ENCODE measurements at places on chromosomes 16 and 17. TPM values are rescaled to one million over a fixed set of nuclear protein-coding genes. Genes with fewer than 3 reads are reported as not detected.

Gene MYL4
- polyA plus RNA-seq = not detected

Gene QRICH2
- polyA plus RNA-seq = 0.38 TPM

Gene TPPP3
- not detected for polyA plus RNA-seq

Gene LDHD
- not detected for polyA plus RNA-seq

Gene PMP22
- polyA plus RNA-seq = not detected

Gene CACNG3
- polyA plus RNA-seq = not detected

Gene CHTF8
- 231 TPM for polyA plus RNA-seq

DNA sequence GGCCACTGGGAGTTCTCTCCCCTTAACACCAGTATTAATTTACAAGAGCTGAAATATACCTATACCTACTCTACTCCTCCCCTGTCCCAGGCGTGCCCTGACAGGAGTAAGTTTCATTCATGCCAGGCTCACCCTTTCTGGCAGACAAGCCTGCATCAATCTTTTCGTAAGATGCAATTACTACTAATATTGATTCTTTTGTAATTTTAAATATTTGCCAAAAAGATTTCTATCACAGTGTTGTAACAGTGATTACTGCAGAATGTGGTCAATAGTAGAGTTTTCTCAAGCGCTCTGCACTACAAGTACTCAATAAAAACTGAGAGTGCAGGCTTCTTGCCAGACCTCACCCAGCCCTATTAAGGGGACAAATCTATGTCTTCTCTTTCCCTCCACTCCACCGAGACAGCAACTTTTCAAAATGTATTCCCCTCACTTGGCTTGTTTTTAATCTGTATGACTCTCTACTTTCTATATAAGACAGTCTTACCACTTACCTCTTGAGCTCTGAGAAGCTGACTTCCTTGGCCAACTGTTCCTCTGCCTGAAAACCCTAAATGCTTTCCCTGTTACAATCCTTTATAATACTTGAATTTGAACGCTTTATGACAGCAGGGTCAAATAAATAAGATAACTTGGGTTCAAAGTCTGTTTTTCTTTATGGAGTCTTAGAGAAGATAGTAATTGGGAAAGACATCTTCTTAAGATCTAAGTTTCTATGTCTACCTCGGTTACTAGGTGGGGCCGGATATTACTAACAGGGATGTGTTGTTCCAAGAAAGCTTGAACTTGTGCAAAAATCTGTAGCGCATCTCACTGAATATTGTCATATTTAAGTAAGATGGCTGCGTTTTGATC, at the start of gene TMIGD1:
TSS of gene TMIGD1 (minus strand) at position 555 of the 858 bp plus-strand sequence. CDS start 1,924 bp downstream, outside the sequence.
- DNase-seq = no peak

GRCh38 chr17:69547947-69548346, 133.4 kb downstream of the MAP2K6 start:
- no peak for DNase-seq

DNA sequence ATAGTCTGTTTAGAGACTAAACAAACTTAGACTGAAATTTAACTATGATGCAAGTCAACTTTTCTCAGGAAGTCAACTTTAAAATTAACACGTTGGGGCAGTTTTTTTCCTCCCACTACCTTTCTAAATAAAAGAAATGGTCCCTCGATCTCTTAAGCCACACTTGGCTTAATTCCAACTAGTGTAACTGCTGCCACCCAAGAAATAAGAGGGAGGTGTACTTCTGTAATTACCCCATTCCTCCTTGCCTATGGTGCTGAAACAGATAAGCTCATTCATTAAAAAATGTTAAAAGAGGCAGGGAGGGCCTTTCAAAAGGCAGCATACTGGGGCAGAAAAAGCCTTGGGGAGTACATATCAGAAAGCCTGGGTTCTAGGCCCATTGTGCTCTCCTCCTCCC, 59.8 kb downstream of the NCOR1 start:
- DNase-seq = no peak

GRCh38 chr16:58563775-58564174, 48.5 kb downstream of the SETD6 start:
- no peak for DNase-seq

DNA sequence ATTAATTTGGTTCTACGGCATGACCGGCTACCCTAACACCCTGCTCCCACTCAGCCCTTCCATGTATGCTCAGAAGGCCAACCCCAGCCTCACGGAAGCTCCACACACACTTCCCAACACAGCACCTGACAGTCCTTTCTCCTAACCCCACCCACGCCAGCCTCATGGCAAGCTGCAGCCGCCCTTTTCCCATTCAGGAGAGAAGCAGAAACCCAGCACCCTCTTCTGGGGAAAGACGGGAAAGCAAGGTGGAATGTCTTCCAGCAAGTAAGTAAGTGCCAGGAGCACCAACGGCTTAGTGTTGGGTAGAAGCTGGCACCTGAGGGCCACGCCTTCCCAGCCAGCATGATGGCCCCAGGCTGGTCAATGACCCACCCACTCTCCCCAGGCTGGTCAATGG, 32.1 kb downstream of the ABR start:
- no peak for DNase-seq

DNA sequence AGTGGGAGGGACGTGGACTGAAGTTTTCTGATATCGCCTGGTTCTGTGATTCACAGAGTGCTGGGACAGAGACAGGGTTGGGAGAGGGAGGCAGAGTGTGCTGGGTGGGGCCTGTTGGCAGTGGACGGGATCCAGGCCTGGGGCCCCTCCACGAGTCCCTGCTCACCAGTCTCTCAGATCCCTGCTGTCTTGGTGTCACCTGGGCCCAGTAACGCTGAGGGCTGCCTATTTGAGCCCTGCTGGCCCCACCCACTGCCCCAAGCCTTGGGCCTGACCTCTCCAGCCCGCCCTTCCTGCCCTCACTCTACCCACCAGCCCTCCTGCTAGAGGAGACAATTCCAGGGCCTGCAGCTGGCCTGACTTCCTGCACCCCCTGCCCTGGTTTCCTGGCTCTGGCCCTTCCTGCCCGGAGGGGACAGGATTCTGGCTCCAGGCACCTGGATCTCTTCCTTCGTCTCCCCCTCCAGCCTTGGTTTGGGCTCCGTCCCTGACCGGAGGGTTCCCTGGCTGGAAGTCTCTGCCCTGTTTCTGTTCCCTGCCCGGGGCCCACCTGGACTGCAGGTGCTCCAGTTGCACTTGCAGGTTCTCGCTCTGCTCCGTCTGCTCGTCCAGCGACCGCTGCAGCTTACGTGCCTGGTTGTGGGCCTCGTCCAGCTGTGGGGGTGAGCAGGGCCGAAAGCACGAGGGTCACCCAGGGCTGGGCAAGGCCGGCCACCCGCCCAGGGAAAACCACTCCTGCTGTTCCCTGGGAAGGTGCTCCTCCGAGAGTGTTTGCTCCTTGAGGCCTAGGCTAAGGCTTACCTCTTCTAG, 21.4 kb downstream of the CCDC102A start:
- no peak for DNase-seq

- DNase-seq = no peak
These were observed 26.2 kb upstream of the SLC5A11 start for GRCh38 chr16:24819462-24820040.

DNA sequence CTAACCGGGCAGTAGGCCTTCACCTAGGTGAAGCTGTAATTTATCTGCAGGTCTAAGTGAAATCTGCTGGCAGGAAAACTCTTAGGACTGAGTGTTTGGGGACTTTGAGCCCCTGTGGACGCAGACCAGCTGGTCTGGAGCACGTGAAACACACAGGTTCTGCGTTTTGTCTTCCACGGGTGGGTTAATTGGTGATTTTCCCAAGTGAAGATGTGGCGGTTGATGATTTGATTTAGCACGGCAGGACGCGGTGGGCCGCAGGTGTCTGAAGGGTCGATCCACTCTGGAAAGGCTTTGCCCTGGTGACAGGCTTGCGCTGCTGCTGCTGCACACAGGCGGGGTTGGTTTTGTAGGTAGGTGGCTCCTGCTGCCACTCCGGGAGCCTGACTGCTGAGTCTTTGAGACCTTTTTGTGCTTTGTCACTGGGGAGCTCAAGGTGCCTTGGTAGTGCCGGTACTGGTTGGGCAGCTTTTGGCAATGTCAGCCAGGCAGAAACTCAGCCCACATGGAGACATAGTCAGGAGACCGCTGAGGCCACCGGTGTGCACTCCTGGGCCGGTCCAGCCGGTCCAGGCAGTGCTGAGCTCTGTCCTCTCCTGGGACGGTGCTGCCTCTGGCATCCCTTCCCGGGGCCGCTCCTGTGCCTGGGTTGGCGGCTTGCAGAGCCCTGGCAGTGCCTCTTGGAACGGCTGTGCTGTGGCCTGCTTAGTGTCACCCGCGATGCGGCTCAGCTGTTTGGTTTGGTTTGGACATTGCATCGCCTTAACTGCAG, 2.3 kb downstream of the BAIAP2 start:
- no peak for DNase-seq

- no peak for DNase-seq
These were observed 26.4 kb downstream of the NPTX1 start for GRCh38 chr17:80449930-80450576.

GRCh38 chr16:50050802-50051201, 15.0 kb upstream of the HEATR3 start:
- no peak for DNase-seq

DNA sequence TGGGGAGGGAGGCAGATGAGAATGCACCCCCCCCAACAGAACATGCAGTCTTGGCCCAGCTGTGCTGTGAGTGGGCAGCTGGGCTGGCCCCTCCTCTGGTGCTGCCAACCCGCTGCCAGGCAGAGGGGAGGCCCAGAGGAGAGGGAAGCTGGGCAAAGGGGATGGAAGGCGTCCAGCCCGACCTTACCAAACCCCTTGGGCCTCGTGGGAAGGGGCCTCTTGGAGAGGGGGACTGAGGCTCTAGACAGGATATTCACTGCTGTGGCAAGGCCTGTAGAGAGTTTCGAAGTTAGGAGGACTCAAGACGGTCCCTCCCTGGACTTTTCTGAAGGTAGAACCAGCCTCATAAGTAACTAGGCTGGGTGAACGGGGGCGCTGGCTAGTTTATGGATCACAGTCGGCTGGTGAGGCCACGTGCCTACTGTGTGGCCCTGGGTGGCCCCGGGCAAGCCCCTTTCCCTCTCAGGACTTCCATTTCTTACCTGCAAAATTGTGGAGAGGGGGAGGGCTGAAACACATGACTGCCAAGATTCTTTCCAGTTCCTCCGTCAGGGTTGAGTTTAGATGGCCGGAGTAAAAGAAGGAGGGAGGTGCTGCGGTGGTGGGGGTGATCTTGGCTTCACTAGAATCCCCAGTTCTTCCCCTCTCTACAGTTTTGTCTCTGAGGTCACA, 857 bp upstream of the STAT5A start:
- DNase-seq = peak; percentile 40

GRCh38 chr17:58398574-58399266, 18.6 kb downstream of the RNF43 start:
- no peak for DNase-seq

DNA sequence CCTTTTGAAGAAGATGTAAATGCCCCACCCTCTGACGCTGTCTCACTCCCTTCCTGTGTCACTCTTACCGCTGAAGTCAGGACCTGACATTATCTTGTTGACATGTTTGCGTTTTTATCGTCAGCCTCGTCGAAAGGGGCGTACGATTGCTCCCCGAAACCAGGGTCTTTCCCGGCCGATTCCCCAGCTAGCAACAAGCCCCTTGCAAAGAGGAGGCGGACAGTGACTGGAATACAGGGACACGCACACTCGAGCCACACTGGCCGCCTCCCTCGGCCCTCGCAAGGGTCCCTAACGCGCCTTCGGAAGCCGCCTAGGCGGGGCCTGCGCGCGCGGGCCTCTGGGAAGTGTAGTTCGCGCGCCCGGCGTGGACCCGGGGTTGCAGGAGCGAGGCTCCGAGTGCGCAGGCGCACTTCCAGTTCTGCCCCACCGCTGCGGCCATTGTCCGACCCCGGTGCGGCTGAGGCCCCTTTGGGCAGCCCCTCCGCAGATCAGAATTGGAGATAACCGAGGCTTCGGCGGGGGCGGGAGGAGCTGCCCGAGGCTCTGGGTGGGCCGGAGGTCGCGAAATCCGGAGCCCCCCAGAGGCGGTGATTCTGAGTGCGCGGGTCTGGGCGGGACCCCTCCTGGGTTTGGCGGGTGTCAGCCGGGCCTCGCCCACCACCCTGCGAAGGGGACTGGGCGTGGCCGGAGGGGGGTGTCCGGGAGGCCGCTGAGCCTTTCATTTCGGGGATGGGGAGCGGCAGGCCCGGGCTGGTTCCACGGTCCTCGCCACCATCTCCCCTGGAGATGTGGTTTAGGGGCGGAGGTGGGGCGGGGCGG, at the start of gene ZFP90:
TSS of gene ZFP90 (plus strand) at position 412 of the 822 bp plus-strand sequence. CDS start 502 bp downstream, outside the sequence.
- DNase-seq = peak; percentile 82

DNA sequence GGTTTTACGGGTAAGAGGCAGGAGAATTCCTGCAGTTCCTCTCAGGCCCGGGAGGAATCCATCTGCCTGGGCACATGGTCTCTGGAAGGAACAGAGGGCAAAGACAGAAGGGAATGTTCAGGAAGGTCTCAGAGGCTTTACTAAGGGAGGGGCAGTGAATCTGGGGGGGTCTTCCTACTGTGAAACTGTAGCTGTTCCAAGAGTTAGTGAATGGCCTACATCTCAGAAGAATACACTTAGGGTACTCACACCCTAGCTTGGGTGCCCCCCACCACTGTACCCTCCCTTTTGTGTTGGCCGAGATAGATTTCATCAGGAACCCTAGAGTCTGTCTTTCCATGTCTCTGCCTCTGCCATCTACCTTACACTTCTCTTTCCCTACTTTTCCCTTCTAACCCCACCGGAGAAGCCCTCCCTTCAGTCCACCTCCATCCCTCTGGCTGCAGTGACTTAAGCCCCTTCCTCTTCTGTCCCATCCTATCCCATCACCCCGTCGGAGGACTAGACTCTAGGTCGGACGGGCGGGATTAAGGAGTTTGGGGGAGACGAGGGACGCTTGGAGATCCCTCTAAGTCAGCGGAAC, 316 bp downstream of the DLG4 start:
- no peak for DNase-seq

DNA sequence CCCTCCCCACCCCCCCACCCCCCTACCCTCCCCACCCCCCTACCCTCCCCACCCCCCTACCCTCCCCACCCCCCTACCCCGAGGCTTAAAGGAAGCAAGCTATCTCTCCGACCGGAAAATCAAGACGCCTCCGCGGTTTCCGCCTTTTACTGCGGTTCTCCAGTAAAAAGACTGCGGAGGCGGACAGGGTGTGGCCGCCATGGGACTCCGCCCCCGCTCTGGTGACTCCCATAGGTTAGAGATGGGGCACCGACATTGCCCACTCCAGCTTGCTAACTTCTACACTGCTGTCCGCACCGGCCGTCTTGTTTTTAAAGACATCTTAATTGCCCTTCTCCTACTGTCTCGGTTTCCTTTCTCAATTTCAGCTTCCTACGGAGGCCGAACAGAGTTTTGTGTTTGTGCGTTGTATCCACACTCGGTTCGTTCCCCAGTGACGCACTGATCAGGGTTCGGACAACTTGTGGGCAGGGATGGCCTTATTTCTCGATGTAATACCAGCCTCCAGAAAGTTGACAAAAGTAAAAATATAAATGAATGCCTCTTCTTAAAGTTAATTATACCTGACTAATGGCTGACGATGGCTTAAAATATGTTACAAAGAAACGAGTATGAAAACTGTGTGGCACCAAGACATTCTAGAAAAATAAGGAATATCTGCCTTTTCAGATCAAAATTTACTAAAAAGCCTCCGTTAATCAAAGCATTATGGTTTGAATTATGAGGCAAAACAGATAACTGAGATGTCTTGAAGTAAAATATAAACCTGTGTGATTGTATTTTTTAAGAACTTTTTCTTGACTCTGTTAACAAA, 1.1 kb upstream of the ZNF200 start:
- DNase-seq = no peak

All from naive B cell (primary cell).